ENCODE measurements at places on chromosomes 16 and 17. TPM values are rescaled to one million over a fixed set of nuclear protein-coding genes. Genes with fewer than 3 reads are reported as not detected.
A peak's percentile ranks its signal among the peaks of the same experiment; 100 is the strongest.

- peak; percentile 63 for DNase-seq
These were observed 561 bp downstream of the AXIN1 start for GRCh38 chr16:351804-352520.

DNA sequence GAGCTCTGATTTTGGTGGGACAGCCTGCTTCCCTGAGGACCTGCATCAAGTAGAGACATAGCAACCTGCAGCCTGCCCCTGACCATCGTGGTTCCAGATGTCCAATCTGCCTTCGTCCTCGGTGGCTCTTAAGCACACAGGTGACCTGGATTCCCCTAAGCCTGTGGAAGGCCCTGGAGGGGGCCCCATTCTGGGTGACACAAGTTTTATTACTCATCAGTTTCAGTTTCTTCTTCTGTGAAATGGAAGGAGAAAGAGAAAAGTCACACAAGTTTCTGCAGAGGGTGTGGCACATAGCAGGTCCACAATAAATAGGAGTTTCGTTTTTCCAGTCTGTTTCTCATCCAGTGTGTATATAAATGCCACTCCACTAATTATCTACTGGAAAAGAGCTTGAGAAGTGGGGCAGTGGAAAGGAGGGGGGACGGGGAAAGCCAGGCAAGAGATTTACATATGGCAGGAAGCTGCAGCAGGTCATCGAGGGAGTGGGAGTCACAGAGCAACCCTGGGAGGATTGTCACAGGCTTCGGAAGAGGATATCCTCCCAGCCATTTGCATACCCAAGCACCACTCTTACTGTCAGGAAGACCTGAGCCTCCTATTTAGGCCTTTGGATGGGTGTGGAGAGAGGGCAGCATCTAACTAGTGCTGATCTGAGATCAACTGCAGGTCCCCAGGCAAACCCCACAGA is 10.0 kb upstream of the NOS2 start:
- DNase-seq = no peak

DNA sequence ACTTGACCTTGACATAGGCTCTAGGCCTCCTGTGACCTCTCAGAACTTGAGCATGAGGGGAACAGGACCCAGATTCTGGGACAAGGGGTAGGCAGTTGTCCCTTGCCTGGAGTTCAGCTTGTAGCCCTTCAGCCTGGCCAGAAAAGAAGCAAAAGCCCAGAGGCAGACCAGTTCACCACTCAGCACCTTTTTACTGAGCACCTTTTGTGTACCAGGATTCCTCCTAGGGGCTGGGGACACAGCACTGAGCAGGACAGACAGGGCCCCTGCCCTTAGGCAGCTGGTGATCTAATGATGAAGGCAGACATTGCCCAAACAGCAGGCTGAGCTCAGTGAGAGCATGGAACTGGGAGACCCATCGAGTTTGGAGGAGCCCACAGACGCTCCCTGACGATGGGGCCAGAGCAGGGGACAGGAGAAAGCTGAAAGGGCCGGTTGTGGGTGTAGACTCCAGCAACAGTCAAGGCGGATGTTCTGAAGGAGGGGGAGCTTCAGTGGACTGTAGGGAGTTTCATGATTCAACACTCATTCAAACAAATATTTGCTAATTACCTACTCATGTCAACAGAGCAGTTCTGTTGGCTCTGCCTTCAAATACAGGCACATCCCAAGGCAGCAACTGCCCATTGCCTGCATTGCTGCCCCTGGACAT is 32.0 kb downstream of the SBK1 start:
- DNase-seq = no peak

DNA sequence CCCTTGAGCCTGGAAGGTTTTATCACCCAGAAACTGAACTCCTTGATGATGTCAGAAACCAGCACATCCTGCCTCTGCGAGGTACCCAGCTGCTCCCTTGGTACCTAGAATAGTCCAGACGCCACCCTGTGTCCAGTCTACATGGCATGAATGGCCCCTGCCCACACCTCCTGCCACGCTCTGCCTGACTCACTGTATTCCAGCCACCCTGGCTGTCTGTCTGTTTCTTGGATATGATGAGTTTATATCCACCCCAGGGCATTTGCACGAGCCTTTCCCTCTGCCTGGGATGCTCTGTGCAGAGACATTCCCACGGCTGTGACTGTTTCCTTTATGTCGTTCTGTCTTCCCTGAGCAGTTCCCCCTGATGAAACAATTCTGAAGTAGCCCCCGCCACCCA is 68.7 kb downstream of the CRISPLD2 start:
- no peak for DNase-seq

GRCh38 chr17:57609125-57609877 is 135.8 kb downstream of the CCDC182 start:
- DNase-seq = no peak

DNA sequence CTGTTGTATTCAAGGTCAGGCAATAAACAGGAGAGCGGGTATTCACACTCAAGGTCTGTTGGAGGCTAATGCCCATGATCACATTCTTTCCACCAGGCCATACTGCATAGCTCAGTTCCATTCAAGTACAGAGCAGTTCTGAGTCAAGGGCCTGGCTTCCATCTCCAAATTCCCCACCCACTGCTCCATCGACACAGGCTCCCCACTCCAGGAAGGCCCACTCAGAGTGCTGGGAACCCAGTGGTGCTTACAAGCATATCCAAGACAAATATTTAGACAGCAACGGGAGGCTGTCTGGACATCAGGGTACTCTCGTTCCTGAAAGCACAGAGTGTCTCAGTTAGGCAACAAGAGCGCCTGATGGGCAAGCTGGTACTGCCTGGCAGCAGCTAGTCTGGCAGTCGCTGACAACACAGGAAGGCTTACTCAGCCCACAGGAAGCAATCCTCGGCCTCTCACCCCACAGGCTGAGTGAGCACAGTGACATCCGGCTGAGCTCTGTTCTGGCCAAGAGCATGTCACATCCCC is 40.9 kb downstream of the RFFL start:
- peak; percentile 73 for DNase-seq

Gene PHKB
- total RNA-seq = 71.0 TPM

Gene ARHGAP23
- 70.3 TPM for total RNA-seq

Gene DOC2B
- total RNA-seq = 3.9 TPM

GRCh38 chr17:72921347-72922054 is 171.0 kb downstream of the SLC39A11 start:
- DNase-seq = no peak

- no peak for DNase-seq
These were observed 37.2 kb upstream of the BCO1 start for GRCh38 chr16:81201267-81201666.

GRCh38 chr17:28227316-28228108 is 91.5 kb upstream of the TMEM97 start:
- DNase-seq = peak; percentile 43

- DNase-seq = no peak
These were observed 15.8 kb upstream of the BRIP1 start for GRCh38 chr17:61878984-61879612.

DNA sequence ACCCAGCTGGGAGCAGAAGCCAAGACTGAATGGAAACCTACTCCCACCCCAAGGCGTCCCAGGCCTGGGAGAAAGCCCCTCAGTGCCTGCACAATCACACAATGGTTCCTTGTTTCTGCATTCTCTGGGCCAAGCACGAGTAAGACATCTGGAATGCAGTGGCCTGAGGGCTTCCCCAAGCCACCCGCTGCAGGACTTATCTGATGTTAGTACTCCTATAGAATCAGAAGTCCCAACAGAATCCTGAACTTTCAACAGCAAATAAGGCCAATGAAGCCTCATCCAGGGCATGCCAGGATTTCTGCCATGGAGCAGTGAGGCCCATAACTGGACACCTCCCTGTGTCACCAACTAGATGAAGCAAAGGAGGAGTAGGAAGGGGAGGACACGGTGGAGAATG is 28.6 kb downstream of the MYO18A start:
- DNase-seq = no peak

DNA sequence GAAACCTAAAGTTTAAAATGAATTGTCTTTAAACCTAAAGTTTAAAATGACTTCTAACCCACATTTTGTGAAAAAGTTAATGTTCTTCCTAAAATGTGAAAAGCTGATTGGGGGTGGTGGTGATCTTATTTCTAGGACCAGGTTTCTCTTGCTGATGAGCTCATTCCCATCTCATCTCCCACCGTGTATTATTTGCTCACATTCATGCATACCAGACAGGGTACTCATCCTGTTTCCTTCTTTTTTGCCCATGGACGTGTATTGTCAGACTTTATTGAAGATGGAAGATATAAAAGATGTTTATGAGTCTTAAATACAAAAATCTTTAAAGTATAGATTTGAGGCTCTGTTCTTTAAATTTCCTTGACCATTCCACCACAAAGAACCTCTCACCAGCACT is 70.1 kb upstream of the MPHOSPH6 start:
- no peak for DNase-seq

- DNase-seq = no peak
These were observed 30.8 kb downstream of the NMT1 start for GRCh38 chr17:45091778-45092425.

DNA sequence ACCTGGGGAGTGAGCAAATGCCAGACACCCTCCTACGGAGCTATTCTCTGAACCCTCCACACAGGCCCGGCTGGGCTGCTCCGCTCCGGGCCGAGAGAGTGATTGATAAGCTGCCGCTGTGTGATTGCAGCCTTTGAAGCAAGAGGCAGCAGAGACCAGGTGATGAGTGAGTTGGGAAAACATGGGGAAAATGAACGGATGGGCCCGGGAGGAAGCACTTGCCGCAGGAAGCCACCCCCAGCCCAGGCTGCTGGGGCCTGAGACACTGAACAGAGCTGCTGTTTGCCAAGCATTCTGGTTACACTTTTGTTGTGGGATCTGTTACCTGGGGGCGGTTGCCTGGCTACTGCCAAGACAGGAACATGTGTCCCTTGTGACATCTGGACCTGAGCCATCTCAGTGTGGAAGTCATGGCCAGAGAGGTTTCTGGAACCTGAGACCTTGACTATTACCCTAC is 46.4 kb upstream of the KLHDC4 start:
- DNase-seq = no peak

GRCh38 chr16:12570046-12570618 is 233.6 kb downstream of the CPPED1 start:
- no peak for DNase-seq

DNA sequence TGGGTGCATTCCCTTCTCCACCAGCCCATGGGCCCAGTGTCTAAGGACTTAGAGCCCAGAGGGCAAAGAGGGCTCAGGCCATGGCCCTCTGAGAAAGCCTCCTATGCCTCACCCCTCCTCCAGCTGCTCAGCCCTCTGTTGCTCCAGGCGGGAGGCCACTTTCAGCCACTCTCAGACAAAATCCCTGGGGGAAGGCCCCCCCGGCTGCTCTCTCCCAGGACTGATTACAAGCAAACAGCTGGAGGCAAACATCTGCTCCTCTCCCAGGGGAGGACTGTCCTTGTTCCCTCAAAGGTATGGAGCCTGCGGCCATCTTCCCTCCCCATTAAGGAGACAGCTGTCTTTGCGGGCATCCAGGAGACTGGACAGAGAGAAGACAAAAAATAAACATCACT is 54.9 kb upstream of the DLX4 start:
- no peak for DNase-seq

Gene TEKT5
- total RNA-seq = not detected

Gene ABCC12
- total RNA-seq = not detected

- DNase-seq = peak; percentile 80
These were observed 428 bp downstream of the SGSM2 start for GRCh38 chr17:2337544-2338314.

DNA sequence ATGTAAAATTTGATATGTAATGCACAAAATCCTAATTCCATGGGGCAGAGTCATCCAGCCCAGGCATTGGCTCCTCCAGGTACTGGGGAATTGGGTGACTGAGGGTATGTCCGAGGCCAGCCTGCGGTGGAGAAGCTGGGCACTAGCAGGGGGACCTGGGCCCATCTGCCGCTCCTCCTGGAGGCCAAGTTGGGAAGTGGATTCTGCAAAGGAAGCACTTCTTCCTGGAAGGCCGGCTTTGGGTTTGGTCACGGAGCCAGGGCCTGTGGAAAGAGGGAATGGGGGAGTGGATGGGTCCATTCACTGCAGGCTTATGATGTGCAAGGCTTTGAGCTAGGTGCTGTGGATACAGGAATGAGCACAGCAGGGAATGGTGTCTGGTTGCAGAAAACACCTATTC is 85.8 kb downstream of the GNAO1 start:
- no peak for DNase-seq

- DNase-seq = no peak
These were observed 467 bp upstream of the GDE1 start for GRCh38 chr16:19522397-19522732.

Gene FA2H
- 0.50 TPM for total RNA-seq

DNA sequence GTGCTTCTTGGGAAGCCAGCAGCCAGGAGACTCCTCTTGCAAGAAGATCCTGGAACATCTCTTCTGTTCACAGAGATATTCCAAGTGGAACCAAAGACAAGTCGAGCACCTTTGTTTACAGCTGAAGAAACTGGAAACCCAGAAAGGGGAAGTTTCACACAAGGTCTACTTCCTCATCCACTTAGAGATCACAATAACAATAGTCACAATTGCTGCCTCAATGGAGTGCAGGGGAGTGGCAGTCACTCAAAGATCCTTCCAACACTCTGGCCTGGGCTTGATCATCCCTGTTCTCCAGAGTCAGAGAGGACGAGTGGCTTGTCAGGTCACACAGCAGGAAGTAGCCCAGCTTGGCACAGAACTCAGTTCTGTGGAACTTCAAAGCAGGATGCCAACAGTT is 46.9 kb upstream of the SIAH1 start:
- no peak for DNase-seq

GRCh38 chr16:70750893-70751467 is 50.0 kb downstream of the VAC14 start:
- DNase-seq = peak; percentile 81

DNA sequence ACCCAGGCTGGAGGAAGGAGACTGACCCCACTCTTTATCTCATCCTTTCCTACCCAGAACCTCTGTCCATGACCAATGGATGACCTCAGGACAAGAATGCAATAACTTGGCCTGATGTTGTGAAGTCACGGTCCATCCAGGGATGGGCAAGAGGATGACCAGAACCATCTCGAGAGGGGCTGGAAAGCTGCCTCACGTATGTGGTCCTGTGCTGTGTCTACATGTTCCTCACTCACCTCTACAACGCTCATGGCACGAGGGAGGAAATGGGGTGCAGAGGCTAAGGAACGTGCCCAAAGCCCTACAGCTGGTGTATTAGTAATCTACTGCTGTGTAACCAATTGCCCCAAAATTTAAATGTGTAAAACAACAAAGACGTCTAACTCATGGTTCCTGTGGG is 7.3 kb upstream of the KCTD5 start:
- no peak for DNase-seq

DNA sequence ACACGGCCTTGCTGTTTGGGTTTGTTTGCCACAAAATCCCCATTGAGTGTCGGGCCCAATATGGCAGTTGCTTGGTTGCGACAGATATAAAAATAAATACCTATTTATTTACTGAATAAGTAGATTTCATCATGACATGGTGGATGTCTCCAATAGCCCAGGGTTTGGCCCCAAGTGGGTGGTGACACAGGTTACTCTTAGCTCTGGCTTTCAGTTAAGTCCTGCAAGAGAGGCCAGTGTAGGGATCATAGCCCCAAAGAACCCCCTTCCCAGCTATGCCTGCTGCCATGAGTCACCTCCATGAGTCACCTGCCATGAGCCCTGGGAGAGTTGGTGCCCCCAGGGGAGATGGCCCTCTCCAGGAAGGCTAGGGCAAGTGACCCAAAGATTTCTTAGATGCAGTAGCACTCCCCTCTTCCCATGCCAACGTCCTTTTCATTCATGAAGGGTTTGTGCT is 78.7 kb upstream of the LGALS9 start:
- DNase-seq = no peak

Data from left ventricle myocardium superior (tissue), 1 donor.